ENCODE measurements at places on chromosomes 1 and 21.

DNA sequence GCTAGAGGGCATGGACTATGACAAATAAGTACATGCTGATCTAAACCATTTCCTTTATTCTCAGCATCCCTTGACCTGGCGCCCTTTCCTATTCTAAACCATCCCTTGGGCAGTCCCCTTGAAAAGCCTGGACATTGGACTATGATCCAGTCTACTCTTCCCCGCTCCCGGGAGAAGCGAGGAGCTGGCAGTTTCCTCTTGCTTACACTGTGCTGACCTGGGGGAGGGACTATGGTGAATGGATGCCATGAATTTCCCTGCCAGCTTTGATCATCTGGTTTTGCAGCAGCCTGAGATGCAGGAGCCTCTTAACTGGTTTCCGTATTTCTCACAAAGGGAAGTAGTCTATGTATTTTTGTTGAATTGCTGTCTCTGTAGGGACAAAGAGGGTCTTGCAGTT is 121.7 kb downstream of the KIF26B start:
- no peak for DNase-seq

GRCh38 chr1:58949551-58950220 is 165.8 kb upstream of the JUN start:
- DNase-seq, result no peak

GRCh38 chr1:23718482-23718881 is 24.8 kb upstream of the ELOA start:
- peak; percentile 48 for DNase-seq

- DNase-seq, result no peak
Observed at GRCh38 chr1:232845406-232845955, 40.3 kb downstream of the MAP10 start.

DNA sequence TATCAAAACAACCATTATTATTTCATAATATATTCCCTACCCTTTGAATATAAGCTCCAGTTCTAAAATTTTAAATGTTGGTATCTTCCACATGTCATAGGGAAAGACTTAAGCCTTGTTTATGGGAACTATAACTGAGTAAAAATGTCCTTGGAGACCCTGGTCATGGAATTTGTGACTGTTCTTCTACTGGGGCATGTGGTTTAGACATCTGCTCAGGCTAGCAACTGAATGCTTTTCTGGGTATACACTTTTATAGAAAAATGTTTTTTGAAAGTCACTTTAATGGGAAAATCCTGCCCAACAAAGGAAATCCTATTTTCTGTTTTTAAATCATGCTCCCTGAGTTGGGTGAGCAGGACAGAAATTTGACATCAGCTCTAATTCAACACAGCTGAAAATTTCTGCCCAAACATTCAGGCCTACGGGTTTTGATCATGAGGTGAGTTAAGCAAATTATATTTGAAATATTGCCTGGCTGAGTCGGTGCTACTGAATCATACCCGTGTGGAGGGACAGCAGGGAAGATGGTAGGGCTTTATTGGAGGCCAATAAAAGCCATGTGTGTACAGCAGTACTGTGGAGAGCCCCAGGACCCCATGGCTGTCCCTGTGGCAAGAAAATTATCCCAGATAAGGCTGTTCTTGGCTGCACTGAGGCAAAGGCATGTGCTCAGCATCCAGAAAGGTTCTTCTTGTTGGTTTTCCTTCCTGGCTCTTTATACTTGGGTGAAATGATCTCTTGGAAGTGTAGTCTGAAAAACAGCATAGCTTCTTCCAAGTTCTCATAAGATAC is 391.8 kb downstream of the DISC1 start:
- no peak for DNase-seq

DNA sequence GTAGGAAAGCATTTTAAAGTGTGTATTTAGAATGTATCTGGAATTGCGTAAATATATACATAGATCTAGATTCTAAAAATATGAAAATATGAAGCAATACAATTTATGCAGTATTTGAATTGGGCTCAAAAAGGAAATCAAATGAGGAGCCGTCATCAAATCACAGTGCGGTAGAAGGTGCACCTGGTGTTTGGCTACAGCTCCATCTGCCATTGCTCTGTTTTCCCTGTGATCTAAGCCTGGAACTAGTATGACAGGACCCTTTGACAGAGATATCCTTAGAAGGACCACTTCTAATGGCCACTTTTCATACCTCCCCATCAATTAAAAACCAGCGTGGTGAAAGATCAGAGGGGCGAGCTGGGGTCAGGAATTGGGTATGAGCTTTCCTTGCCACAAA is 202.6 kb downstream of the NFIA start:
- DNase-seq, result no peak

DNA sequence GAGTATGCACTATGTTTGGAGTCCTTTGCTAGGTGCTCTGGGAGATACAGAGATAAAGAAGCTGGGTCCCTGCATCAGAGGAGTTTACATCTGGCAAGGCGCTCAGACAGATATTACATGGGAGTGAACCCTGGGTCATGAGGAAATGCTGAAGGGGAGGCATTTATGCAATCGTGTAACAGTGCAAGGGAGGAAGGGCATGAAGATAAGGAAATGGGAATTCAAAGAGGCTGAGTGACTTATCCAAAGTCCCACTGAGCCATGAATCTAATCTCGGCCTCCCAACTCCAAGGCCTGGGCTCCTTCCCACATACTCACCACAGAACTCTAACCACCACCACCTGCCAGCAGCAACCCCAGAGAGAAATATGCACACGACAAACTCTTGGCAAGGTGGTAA is 51.6 kb downstream of the FAM163A start:
- DNase-seq, result peak; percentile 68

DNA sequence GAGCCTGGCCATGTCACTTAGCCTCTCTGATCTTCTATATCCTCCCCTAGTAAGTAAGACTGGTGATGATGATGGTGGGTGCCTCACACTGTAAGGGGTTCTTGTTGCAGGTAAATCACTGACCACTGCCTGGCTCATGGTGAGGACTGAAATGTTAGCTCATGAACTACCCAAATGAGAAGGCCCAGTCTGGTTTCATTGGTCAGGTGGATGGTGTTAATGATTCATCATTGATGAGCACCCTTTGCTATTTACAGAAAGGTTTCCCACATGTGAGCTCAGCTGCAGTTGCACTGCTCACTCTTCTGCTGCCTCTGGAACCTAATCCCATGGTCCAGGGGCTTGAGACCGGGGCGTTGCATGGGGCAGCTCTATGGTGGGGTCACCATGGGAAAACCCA is 417.7 kb downstream of the PRDM2 start:
- DNase-seq, result no peak

DNA sequence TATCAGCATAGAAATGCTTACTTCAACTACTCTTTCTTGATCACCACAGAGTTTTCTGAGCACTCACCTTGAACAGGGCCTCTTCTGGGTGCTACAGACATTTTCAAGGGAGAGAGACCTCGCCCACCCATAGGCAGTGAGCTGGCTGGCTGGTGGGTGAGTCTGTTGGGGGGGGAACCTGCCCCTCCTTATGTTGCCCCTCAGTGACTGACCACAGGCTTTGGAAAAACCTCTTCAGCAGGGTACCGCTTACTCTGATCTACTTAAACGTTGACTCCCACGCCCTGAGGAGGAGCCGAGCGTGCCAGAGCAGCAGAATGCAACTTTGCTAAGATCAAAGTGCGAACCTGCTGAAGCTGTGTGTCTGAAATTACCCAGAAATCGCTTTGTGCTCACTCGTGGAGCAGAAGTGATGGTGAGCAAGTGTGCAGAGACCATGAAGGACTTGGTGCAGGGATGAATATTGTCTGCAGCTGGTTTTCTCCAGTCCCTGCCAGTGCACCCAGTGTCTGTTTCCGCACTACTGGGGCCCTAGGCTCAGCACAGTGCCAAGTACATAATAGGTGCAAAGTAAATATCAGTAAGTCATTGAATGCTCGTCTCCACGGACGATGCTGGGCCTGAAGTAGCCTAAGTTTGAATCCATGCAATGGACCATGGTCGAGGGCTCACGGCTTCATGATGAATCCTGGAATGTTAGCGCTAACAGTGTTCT is 158.7 kb upstream of the IRF2BP2 start:
- no peak for DNase-seq

DNA sequence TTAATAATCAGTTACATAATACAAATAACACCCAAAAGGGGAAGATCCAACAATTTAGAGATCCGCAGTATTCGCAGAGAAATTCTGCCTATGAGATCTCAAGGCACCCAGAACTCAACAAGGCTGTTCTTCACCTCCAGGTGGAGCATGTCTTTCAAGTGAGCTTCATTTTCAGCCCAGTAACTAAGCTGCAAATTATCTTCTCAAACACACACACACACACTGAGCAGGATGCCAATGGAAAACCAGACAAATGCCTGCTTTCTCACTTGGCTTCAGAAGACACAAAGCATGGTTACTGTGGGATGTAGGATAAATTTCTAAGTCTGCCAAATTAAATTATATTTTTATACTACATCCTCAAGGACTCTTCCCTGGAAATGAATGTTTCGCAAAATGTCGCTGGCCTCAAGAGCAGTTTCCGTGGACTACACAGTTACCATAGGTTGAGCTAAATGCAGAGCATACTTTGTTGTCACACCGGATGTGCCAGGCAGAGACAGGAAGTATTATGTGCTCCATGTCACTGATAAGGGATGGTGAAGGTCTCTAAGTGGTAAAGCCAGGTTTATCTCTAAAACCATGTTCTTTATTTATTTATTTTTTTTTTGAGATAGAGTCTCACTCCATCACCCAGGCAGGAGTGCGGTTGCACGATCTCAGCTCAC is 30.3 kb downstream of the UBR4 start:
- peak; percentile 74 for DNase-seq

DNA sequence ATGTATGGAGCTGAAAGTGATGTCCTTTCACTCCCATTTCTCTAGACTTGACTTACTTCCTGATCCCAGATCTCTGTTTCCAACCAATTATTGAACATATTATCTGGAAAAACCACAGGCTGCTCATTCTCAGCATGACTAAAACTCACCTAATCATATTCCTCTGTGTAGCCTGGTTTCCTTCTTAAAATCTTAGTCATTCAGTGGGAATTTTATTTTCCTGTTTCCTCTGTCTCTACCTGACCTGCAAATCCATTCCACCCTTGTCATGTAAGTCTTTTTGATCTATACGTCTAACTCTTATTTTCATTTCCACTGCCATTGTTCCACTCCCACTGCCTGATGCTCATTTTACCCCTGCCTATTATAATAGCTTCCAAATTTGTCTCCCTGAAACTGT is 67.9 kb upstream of the APOBEC4 start:
- DNase-seq, result no peak

GRCh38 chr1:1069056-1069710 is 4.9 kb downstream of the RNF223 start:
- DNase-seq, result peak; percentile 48

DNA sequence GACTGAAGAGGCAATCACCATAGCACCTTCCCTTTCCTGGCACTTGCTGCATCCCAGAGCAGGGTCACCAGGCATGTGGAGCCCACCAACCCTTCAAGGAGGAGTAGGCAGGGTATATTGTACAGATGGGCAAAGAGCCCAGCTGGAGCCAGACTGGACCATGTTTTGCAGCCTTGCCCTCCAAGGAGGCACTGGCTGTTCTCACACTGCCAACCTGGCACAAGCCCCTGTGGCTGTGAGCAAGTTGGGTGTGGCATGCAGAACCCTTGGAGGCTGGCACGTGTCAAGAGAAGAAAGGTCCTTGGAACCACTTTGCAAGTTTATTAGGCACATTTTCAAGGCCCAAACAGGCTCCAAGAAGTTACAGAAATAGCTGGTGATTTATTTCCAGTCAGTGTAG is 146.4 kb downstream of the FOXD2 start:
- DNase-seq, result no peak

GRCh38 chr1:234139966-234140365 is 233.3 kb upstream of the COA6 start:
- peak; percentile 41 for DNase-seq

DNA sequence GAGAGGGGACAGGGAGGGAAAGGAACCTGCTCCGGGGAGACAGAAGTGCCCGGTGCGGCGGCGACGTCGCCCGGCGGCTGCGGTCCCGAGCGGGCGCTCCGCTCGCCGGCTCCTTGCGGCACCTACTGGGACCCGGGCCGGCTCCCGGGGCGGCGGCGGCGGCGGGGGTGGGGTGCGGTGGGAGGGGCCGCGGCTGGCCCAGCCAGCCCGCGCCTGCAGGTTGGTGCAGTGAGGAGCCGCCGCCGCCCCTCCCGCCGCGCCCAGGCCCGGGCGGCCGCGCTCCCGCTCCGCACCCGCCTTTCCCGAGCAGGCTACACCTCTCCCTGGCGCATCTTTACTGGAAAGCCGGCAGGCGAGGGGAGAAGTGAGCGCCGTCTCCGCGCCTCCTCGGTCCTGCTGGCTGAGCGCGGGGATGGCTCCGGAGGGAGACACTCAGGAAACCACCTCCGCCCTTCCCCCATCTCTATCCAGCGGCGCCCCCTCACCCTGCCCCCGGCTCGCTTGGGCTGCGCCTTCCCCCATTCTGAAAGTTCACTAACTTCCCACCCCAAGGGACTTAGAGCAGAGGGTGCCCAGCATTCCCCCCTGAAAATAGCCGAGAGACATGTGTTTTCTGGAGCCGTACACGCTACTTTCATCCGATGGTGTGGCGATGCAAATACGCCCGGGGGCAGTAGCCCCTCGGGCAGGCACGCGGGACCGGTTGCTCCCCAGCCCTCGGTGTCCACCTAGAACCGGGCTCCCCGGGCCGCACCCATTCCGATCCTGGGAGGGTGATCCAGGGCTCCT is at the start of gene PLD5:
TSS of gene PLD5 (minus strand) at position 127 of the 789 bp plus-strand sequence.
- no peak for DNase-seq

- no peak for DNase-seq
Observed at GRCh38 chr1:40241362-40241761, 6.4 kb upstream of the TMCO2 start.

DNA sequence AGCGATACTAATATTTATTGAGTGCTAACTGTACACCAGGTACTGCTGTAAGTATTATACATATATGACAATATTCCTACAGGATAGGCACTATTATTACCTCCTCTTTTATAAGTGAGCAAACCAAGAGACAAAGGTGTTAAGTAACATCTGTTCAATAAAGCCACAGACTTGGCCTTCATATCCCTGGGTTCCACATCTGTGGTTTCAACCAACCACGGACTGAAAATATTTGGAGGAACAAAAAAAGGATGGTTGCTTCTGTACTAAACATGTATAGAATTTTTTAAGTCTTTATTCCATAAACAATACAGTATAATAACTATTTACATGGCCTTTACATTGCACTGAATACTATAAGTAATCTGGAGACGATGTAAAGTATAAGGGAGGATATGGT is 95.1 kb downstream of the RERE start:
- no peak for DNase-seq

DNA sequence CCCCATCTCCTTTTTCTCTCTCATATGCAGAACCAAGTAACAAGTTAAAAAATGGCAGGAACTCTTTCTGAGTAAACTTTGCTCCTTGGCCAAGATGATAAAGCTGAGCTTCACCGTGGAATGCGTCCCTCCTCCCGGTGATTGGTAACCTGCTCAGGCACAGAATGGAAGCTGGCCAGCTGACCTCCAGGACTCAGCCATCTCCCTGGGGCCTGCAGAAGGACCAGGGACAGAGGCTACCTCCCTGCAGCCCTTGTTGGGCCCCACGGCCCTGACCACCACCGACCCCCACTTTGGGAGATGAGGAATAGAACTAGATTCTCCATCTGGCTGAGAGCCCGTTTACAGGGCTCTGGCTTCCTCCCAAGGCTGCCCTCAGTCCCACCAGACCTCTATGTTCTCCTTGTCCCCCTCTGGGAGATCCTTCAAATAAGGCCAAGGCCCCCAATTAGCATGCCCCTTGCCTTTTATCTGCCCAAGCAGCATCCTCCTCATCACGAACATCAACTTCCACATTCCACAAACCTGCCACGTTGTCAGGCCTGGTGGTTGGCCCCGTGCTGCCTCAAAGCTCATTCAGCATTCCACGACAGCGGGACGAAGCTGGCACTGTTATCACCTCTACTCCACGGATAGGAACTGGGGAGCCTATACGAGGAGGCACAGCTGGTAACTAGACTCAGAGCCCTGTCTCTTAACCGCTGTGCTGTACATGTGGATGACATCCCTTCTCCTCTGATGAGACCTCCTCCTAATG is 74.2 kb downstream of the CD34 start:
- no peak for DNase-seq

All from cardiac fibroblast (primary cell).